COLO829 (cell line): ENCODE measurements at places on chromosomes 3 and 15.

GRCh38 chr3:71132995-71133730 lies 450.4 kb downstream of the FOXP1 start:
- no peak for DNase-seq

GRCh38 chr3:51974277-51974962 lies 444 bp upstream of the ABHD14A start:
- no peak for DNase-seq

GRCh38 chr3:82839871-82840270 lies 1078.4 kb upstream of the GBE1 start:
- no peak for DNase-seq

- no peak for DNase-seq
Measured at GRCh38 chr3:37687966-37688365, 173.7 kb upstream of the CTDSPL start.

DNA sequence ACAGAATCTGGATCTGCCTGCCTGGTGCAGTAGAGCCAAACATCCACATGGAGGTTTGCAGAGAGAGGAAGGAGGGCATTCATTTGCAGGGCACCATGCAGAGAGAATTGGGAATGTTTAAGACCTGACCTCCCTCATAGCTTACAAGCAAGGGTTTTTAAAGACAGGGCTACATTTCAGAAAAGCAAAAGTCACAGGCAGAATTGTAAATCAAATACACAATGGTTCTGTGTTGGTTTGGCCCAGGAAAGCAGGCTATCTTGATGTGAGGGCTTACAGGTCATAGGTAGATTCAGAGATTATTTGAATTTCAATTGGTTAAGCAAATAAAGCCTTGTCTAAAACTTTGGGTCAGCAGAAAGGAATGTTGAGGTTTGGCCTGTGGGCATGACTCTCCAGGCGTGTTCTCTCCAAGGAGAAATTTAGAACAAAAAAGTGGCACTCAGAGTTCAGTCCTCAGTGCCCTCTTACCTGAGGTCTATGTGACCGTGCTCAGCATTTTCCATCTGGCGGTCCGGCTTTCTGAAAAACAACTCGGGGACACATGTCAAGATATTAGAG lies 91.5 kb downstream of the CD47 start:
- DNase-seq = no peak

GRCh38 chr3:14358426-14359211 lies 43.8 kb upstream of the SLC6A6 start:
- no peak for DNase-seq

DNA sequence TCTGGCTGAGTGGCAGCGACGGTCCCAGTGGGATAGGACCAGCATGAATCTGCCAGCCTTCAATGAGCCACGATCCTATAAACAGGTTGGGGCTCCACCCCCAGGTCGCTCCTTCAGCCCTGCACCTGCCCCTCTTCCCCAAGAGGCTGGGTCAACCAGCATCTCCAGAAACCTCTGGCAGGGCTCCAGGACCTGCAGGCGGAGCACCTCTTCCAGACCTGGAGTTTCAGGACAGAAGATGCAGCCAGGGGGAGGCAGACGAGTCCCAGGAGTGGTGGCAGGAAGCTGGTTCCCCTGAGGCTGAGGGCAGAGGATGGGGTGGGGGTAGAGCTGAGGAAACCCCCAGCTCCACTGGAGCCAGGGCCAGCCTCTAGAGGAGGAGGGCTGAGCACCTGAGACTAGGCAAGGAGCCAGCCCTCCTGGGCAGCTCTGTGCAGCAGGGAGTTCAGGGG lies at the start of gene PLA2G4D:
Gene PLA2G4D, minus strand, starts transcription at position 51 of the 452 bp plus-strand sequence. CDS start 103 bp downstream, outside the sequence.
- DNase-seq = no peak

DNA sequence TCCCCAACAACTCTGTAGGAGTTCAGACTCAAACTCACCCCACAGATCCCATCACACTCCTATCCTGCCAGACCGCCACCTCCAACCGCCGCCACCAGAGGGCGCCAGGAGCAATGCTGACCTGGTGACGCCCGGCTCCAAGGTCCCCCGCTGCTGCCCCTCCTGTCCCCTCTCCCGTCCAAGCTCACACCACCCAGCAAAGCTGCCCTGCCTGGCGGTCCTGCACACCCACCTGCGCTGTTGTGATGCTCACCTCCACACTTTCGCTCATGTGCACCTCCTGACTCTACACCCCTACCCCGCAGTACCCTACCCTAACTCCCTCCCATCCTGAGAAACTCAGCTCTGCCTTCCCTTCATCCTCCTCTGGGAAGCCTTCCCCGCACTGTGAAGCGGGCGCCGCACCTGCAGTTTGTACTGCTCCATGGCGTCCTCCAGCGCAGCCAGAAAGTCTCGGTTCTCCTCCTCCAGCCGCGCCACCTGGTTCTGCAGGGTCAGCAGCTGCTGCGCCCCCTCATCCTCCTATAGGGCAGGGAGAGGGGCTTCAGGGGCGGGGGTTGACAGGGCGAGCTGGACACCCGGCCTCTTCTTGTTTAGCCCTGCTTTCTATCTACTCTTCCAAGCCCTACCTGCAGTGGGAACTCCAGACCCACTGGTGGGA lies 7.9 kb downstream of the KIF7 start:
- peak; percentile 81 for DNase-seq

DNA sequence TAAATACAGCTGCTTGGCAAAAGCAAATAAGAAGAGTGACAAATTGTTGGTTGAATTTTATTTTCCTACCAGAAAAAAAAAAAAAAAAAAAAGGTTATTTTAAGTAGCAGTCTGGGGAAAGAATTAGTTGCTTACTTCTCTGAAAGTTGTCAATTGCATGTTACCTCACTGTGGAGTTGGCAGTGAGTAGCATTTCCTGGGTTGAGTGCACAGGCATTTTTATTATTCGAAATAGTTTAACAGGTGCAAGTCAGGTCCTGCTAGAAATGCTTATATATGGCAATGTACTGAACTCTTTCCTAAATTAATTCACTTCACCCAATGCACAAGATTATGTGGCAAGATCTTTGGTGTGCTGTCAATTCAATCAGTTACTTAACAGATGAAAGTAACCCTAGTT lies 680.6 kb downstream of the EPHA3 start:
- no peak for DNase-seq

DNA sequence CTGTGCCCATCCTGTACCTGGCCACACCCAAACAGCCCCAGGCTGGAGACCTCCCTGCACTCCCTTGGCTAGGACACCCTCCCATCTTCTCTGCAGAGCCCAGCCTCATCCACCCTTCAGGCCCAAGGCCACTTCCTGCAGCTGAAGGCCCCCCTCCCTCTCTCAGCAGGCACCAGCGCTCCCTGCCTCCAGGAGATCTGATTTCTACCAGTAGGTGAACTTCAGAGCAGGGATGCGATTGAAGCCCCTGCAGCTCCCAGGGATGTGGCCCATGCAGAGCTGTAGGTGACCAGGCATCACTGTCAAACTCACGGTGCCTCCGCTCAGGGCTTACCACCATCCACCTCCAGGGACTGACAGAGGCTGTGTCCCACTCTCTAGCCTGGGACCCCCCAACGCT lies 96.3 kb downstream of the NUP210 start:
- DNase-seq = no peak

DNA sequence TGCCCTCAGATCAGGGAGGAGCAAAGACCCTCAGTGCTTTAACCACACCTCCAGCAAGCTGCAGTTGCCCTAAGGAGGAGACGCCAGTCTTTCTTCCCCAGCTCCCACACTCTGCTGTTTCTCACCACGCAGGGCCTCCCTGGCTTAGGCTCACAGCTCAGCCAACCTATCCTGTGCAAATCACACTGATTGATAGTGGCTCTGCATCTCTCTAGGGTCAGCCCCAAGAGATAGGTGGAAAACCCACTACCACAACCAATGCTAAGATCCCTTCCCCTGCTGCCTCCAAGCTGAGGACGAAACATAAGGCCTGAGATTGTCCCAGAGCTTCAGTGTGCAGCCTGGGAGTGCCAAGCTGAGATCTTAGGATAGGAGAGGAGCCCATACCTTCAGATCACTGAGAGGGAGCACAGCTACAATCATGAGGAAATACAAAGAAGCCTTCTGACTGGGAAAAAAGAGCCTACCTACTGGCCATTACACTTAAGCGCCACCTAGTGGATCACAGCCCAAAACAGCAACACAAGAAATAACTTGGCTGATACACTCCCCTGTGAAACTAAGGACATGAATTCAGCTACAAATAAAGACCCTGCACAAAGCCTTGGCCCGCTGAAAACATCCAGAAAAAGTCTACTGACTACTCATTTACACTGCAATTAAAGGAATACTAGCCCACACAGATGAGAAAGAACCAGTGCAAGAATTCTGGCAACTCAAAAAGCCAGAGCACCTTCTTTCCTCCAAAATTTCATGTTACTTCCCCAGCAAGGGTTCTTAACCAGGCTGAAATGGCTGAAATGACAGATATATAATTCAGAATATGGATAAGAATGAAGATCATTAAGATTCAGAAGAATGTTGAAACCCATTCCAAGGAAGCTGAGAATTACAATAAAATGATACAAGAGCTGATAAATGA lies 271.5 kb upstream of the DCBLD2 start:
- DNase-seq = peak; percentile 61

GRCh38 chr3:141887051-141887450 lies 10.6 kb downstream of the ATP1B3 start:
- DNase-seq = no peak

DNA sequence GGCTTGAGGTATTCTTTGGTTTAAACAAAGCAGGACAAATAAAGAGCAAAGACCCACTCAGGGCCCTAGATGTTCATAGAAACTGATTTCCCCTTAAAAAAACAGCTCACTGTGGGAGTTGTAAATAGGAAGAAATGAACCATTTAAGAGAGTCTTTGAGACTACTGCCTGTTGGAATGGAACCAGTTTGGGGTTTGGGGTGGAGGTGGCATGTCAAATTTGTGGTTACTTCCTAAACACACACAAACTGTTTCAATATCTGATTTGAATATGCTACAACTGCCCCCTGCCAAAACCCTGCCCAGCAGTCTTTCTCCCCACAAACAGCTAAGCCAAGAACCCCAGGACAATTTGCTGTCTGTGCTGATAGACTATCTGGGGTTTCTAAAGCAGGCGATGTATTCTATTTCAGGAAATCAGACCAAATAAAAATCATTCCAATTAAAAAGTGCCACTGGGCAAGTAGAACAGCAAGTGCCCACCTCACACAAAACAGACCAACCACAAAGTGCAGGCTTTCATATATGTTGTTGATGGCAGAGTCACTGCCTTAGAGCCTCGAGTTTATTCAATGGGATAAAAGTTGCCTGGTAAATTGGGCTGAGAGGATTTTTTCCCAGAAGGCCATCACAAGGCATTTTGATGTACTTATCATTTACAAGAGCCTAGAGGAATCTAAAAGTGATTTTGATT lies 293.9 kb upstream of the PROK2 start:
- DNase-seq = no peak

GRCh38 chr3:154274348-154274747 lies 49.9 kb downstream of the DHX36 start:
- DNase-seq = no peak

GRCh38 chr3:109098079-109098644 lies 19.8 kb downstream of the MORC1 start:
- DNase-seq = no peak

GRCh38 chr3:147397875-147398812 lies 8.2 kb downstream of the ZIC4 start:
- no peak for DNase-seq

DNA sequence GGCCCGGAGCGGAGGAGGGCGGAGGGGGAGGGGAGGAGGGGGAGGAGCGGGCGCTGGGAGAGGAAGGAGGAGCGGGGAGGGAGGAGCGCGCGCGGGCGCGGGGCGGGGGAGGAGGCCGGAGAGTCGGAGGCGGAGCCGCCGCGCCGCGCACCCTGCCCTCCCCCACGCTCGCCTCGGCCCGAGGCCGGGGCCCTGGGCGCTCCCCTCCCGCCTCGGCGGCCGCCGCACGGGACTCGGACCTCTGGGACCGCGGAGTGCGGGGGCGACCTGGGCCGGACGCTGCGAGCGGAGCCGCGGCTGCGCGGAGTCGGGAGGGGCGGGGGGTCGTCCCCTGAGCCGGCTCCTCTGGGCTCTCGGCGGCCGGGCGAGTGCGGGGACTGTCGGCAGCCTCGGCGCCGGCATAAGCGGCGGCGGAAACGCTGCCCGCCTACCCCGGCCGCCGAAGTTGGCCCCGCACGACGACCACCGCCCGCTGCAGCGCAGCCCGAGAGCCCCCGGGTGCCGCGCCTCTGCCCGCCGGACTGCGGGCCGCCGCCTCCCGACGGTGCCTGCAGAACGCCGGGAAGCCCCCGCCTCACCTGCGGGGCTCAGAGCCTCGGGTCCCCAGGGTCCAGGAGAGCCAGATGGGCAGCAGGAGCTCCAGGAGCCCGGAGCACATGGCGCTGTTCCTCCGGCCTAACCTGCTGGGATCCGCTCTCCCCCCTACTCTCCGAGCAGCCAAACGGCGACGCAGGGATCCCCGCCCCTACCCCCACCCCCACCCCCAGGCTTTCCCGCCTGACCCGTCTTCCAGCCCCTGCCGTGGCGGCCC lies 406 bp upstream of the GABRB3 start:
- DNase-seq = no peak

DNA sequence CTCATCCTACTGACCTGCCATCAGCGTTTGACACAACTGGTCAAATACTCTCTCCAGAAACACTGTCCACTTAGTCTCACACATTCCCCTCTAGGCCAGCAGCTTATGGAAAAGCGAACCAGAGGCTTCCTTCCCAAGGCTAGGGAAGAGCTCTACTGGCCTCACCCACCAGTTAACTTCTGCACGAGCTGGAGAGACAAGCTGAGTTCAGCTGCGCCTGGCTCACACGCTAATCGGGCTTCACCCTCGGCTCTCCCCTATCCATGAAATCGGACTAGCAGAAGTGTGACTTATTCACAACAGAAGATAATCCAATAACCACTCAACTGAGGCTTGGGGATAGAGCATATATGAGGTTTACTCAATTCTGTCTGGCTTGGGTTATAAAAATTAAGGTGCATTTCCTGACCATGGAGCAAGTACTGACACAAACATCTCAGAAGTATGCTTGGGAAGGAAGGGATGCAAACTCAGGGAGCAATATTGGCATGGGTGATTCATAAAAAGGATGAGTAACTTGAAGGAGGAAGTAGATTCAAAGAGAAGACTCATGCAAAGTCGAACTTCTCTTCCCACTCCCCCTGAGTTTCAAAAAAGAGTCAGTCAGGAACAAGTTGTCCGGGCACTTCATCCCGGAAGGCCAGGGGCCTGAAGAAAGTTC lies 73.1 kb downstream of the XXYLT1 start:
- no peak for DNase-seq

DNA sequence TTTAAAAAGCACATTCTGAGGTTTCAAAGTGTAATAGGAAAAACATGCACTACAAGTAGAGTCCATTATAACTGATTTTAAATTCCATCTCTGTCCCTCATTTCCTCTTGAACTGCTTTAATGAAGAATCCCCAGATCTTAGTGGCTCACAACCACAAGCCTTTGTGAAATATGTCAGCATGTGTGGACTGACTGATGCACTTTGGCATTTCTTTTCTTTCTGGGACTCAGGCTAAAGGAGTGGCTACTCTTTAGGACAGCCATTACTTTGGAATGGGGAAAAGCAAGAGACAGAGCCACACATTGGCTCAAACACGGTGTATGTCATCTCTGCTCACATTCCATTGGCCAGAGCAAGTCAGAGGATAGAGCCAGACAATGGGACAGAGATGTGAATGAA lies 139.6 kb downstream of the GRM7 start:
- DNase-seq = no peak

DNA sequence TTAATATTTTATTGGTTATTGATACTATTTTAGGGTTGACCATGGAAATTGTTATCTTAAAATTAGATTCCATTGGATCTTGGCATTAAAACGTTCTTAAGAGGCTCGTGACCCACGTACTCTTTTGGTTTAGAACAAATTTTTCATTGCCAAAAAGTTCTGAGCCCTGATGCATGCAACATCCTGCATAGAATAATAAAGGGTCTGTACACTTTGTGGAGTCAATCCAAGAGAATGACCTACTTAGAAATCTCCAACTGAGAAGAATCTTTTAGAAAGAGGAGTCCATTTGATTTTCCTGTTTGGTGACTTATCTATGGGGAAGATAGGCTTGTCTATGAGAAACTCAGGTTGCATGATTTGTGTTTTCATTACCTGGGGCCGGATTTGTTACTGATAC lies 404.2 kb upstream of the RGMA start:
- DNase-seq = no peak
